Neural progenitor cell (in vitro differentiated cells): ENCODE measurements at places on chromosomes 1 and 21. TPM values are rescaled to one million over a fixed set of nuclear protein-coding genes. Genes with fewer than 3 reads are reported as not detected.

GRCh38 chr1:61450454-61450853 lies 274.5 kb downstream of the TM2D1 start:
- H3K36me3 ChIP-seq, result no peaks in the 10 kb centered on the region
- no peak overlapping the region for H3K4me3 ChIP-seq
- H3K4me1 ChIP-seq, result peaks cover 4% of the 10 kb centered on the region
- no peaks in the 10 kb centered on the region for H3K27me3 ChIP-seq

DNA sequence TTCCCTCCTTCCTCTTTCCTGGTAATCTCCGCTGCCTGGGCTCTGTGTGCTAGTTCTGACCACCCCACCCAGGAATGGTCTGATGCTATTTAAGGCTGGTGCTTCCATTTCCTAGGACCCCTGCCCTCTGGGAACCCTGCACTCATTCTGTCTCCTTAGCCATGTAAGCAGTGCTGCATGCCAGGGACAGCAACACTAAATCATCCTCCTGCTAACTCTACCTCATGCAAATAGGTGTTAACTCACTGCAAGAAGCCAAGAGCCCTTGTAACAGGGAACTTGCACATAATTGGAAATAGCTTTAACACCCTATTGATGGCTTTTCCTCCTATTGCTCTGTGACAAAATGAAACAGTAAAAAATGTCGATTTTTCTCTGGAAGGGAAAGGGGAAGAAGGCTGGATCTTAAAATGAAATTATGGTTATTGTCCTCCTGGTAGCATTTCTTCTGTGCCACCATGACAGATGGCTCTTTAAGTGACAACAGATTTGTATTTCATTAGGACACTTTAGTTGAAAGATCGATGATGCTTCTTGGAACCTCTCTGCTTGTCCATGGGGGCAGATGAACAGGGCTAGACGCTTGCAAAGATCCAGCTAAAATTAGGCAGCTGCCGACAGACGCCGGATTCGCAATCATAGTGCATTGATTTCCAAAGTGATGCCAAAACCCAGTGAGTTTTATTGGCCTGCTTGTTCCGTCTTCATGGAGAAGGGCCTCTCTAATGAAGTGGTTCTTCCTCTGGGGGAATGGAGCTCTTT lies 551.7 kb downstream of the MATN1 start:
- H3K27me3 ChIP-seq, result no peaks in the 10 kb centered on the region
- H3K36me3 ChIP-seq, result no peaks in the 10 kb centered on the region
- no peaks in the 10 kb centered on the region for H3K4me1 ChIP-seq

GRCh38 chr1:206062464-206062863 lies 9.5 kb downstream of the RHEX start:
- no peak for DNase-seq
- no peaks in the 10 kb centered on the region for H3K36me3 ChIP-seq
- H3K4me3 ChIP-seq, result no peak overlapping the region
- H3K27me3 ChIP-seq, result no peaks in the 10 kb centered on the region
- peaks cover 6% of the 10 kb centered on the region for H3K4me1 ChIP-seq

DNA sequence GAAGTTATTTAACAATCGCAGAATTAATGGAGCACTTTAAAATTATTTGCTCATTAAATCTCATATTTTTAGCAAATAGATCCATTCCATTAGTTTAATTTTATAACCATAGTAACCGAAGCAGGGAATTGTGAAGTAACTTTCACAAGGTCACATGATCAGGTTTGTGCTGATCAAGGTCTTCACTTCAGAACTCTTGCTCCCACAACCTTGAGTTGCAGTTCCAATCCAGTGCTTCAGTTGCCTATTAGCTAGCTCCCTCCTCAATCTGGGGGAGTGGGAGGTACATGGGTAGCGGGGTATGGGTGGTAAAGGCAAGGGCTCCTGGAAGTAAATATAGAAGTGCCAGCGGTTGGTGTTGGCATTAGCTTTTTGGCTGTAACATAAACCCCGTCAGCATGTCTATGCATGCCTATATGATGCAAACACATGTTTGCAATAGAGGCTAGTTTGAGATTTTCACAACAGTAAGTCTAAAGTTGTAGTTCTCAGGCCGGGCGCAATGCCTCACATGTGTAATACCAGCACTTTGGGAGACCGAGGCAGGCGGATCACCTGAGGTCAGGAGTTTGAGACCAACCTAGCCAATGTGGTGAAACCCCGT lies 5.8 kb downstream of the ATP5IF1 start:
- no peak for DNase-seq
- no peak overlapping the region for H3K27ac ChIP-seq
- no peaks in the 10 kb centered on the region for H3K36me3 ChIP-seq
- peaks cover 10% of the 10 kb centered on the region for H3K4me1 ChIP-seq
- no peaks in the 10 kb centered on the region for H3K27me3 ChIP-seq
- no peak overlapping the region for H3K4me3 ChIP-seq

- no peak overlapping the region for H3K27ac ChIP-seq
- no peak overlapping the region for H3K4me3 ChIP-seq
- no peaks in the 10 kb centered on the region for H3K4me1 ChIP-seq
- DNase-seq, result no peak
- no peaks in the 10 kb centered on the region for H3K27me3 ChIP-seq
- H3K36me3 ChIP-seq, result no peaks in the 10 kb centered on the region
Measured at GRCh38 chr1:238960071-238960470, 426.3 kb upstream of the CHRM3 start.

- H3K4me1 ChIP-seq, result peaks cover 42% of the 10 kb centered on the region
- no peaks in the 10 kb centered on the region for H3K27me3 ChIP-seq
- H3K4me3 ChIP-seq, result peak overlapping the region; percentile 62
- no peak for DNase-seq
Measured at GRCh38 chr1:38003261-38004250, 1.8 kb downstream of the FHL3 start.

- H3K27ac ChIP-seq, result no peak overlapping the region
- H3K27me3 ChIP-seq, result no peaks in the 10 kb centered on the region
- no peak overlapping the region for H3K4me3 ChIP-seq
- no peaks in the 10 kb centered on the region for H3K4me1 ChIP-seq
Measured at GRCh38 chr1:119275145-119276134, 93.1 kb upstream of the HAO2 start.

DNA sequence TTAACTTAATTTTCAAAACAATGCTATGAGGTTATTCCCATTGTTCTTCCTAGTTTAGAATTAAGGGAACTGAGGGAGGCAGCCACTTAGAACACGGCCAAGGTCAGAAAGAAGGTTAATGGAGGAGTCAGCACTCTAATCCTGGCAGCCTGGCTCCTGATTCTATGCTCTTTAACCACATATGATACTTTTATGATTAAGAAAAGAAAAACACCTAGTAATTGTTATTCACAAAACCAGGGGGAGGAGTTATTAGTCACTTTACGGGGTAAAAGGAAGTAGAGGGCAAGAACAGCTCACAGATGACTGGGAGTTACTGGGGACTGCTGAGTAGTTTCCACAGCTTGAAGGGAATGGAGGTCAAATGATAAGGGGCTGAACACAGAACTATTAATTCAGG lies 38.6 kb downstream of the GADD45A start:
- H3K27me3 ChIP-seq, result no peaks in the 10 kb centered on the region
- no peak overlapping the region for H3K4me3 ChIP-seq
- no peaks in the 10 kb centered on the region for H3K36me3 ChIP-seq
- no peak overlapping the region for H3K27ac ChIP-seq

DNA sequence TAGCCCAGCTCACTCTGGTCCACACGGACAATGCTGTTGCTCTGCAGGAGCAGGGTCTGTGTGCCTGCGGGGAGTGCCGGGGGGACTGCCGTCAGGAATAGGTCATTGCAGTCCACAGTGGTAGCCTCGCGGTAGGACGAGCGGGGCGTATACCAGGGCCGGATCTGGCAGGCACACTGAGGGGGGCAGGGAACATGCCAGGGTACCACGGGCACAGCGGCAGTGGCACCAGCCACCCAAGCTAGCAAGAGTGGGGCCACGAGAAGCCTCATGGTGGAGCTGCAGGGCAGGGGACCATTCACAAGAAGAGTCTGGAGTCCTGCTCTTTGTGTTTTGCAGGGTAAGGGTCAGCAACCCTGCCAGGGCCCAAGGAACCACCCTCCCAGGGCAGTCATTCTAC lies 65.8 kb downstream of the LRRN2 start:
- no peaks in the 10 kb centered on the region for H3K36me3 ChIP-seq
- peaks cover 18% of the 10 kb centered on the region for H3K4me1 ChIP-seq
- no peak overlapping the region for H3K27ac ChIP-seq
- H3K4me3 ChIP-seq, result no peak overlapping the region
- H3K27me3 ChIP-seq, result no peaks in the 10 kb centered on the region

- no peaks in the 10 kb centered on the region for H3K36me3 ChIP-seq
- H3K27ac ChIP-seq, result no peak overlapping the region
- no peak for DNase-seq
- peaks cover 1% of the 10 kb centered on the region for H3K27me3 ChIP-seq
Measured at GRCh38 chr21:41499920-41500319, 8.0 kb downstream of the TMPRSS2 start.

DNA sequence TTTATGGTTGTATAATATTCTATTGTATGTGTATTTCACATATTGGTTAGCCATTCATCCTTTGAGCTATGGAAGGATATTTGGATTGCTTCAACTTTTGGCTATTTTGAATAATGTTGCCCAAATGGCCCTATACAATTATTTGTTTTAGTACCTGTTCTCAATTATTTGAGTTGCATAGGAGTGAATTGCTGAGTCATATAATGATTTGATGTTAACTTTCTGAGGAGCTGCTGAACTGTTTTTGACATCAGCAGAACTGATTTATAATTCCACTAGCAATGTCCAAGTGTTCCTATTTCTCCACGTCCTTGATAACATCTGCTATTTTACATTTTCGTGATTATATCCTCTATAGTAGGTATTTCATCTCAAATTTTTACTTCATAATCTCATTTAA lies 839.9 kb downstream of the KCNT2 start:
- no peaks in the 10 kb centered on the region for H3K27me3 ChIP-seq
- no peaks in the 10 kb centered on the region for H3K36me3 ChIP-seq
- H3K27ac ChIP-seq, result no peak overlapping the region
- DNase-seq, result no peak
- no peak overlapping the region for H3K4me3 ChIP-seq
- H3K4me1 ChIP-seq, result no peaks in the 10 kb centered on the region

GRCh38 chr21:20997636-20998455 lies at the start of gene NCAM2:
Gene NCAM2, plus strand, starts transcription at chr21:20998409.
- peaks cover 5% of the 10 kb centered on the region for H3K4me1 ChIP-seq
- peak within 1 kb of the TSS; percentile 88 for H3K4me3 ChIP-seq
- peak; percentile 95 for DNase-seq
- H3K27me3 ChIP-seq, result peaks cover 35% of the 10 kb centered on the region

DNA sequence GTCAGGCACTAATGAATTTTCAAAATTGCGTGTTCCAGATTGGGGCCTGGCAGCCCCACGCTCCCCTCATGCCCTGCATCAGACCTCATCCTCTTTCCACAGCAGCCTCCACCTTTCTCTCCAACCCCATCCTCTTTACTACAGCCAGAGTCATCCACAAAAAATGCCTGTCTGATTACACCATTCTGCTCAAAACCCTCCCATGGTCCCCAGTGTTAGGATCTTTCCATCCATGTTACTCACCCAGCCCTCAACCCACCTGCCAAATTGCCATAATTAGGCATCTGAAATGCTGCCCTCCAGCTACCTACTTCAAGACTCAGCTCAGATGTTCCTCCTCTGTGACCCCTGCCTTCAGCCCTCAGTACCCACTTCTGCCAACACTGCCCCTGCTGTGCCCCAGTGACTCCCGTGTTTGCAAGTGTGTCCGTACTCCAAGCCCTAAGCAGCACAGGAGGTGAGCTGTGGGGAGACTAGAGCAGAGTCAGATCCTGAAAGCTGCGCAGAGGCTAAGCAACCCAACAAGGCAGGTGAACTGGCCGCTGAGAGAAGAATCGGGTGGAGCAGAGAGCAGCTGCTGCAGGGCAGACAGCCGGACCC lies 715 bp upstream of the ARTN start:
- H3K4me1 ChIP-seq, result peaks cover 30% of the 10 kb centered on the region
- H3K4me3 ChIP-seq, result peak overlapping the region; percentile 81
- no peak overlapping the region for H3K27ac ChIP-seq
- H3K27me3 ChIP-seq, result peaks cover 57% of the 10 kb centered on the region
- DNase-seq, result no peak
- no peaks in the 10 kb centered on the region for H3K36me3 ChIP-seq

GRCh38 chr1:53754484-53755312 lies 15.7 kb upstream of the GLIS1 start:
- no peak overlapping the region for H3K4me3 ChIP-seq
- H3K36me3 ChIP-seq, result no peaks in the 10 kb centered on the region
- H3K27ac ChIP-seq, result no peak overlapping the region
- H3K4me1 ChIP-seq, result no peaks in the 10 kb centered on the region
- DNase-seq, result peak; percentile 75

GRCh38 chr1:94276988-94277434 lies 39.6 kb upstream of the ARHGAP29 start:
- no peaks in the 10 kb centered on the region for H3K27me3 ChIP-seq
- H3K36me3 ChIP-seq, result no peaks in the 10 kb centered on the region
- H3K27ac ChIP-seq, result no peak overlapping the region

DNA sequence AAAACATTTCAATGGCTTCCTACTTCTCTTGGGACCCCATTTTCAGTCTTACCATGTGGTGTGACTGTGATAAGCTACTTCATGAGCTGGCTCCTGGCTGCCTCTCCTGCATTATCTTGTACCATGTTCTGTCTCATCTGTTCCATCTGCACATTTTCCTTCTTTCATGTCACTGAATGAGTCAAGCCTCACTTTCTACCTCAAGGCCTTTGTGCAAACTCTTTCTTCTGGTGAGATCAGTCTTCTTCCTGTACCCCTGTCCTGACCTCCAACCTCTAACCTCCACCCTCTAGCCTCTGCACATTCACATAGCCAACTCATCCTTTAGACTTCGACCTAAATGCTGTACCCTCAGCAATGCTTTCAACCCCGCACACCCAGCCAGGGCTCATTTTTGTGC lies 9.6 kb upstream of the FAM78B start:
- H3K27ac ChIP-seq, result no peak overlapping the region
- no peaks in the 10 kb centered on the region for H3K36me3 ChIP-seq
- no peak overlapping the region for H3K4me3 ChIP-seq
- DNase-seq, result no peak
- H3K27me3 ChIP-seq, result no peaks in the 10 kb centered on the region

Gene LMX1A
- total RNA-seq, result 6.6 and 8.7 TPM in 2 replicates

Gene IGSF9
- 3.3 and 9.1 TPM in 2 replicates for total RNA-seq

Gene TNFRSF4
- total RNA-seq, result 0.09 TPM in 1 of 2 replicates, not detected in the other

Gene CFHR3
- 4.8 and 20.9 TPM in 2 replicates for total RNA-seq

Gene FAM177B
- not detected in 2 replicates for total RNA-seq

Gene AKNAD1
- not detected in 2 replicates for total RNA-seq
